ENCODE measurements at places on chromosomes 6 and 20.

GRCh38 chr20:21714297-21715192, 9.1 kb downstream of the PAX1 start:
- DNase-seq, result no peak

DNA sequence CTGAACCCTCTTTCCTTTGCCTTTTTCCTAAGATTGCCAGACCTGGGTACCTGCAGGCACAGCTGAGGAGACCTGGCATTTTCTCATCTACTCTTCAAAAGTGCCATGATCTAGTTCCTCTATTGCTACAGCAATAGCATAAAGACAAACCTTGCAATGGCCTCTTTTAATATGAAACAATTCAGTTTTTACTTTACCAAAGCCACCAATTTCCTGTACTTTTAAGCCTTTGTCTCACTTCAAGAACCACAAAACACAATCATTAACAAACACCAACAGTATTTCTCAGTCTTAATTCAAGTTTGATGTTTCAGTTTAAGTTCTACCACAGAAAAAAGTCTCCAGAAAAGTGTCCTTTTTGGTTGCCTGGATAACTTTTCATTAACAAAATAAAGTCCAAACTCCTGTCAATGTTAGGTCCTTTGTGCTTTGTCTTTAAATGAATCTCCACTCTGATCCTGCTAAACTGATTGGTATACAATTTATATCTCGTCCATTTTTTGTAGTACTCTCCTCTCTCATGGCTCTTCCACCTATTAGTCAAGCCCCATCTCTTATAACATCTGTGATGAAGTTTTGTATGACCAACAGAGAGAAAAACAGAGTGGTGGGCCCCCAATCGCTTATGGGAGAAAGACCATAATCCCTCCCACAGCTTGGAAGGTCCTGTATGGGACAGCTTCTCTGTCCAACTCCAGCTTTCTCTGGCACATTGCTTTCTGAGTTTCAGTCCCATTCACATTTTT, 50.5 kb upstream of the THEMIS start:
- no peak for DNase-seq

- no peak for DNase-seq
Observed at GRCh38 chr6:53906842-53907241, 112.0 kb downstream of the LRRC1 start.

- DNase-seq, result no peak
Observed at GRCh38 chr6:53440336-53440945, 91.7 kb upstream of the ELOVL5 start.

GRCh38 chr20:33431797-33432381, 11.7 kb downstream of the SNTA1 start:
- no peak for DNase-seq

DNA sequence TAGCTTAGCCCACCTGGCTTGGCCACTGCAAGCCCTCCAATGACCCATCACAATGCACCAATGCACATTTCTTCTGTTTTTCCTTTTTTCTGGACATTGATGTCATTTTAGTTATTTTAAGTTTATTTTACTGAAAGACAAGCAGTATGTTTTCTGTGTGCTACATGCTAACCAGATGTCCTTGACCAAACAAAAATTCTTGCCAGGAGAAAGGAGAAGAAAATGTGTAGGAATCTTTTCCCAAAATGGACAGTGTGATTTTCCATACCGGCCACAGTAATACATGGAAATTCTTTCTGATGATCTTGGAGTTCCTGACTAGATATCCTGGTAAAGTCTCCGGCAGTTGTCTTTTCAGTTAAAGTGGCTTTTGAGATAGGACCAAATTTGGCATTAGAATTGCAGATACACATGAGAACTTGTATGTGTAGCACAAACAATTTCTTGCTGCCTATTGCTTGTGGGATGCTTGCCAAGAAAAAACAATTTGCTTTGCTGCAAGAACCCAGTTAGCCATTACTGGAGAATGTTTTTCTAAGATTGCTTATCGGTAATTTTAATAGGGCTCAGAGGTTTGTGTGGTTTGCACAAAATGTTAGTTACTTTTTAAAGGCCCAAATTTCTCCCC, 696.5 kb upstream of the CITED2 start:
- DNase-seq, result no peak

DNA sequence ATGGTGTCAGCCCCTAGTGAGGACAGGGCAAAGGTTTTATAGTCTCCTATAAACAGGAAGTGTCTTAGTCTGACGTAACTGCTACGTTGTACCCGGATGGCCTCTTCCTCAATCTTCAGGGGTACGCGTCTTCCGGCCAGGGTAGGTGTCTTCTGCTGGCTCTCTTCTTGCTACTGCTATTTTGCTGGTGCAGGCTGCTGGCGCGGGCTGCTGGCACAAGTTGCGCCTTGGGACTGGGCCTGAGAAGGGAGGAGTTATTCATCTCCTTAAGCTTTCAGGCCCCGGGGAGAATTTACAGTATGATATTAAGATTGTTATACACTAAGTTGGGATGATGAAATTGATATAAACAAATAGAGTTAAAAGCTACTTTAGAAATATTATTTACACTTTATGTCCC, 74.4 kb downstream of the HDGFL1 start:
- DNase-seq, result no peak

GRCh38 chr6:67640484-67640883, 994.6 kb upstream of the ADGRB3 start:
- no peak for DNase-seq

DNA sequence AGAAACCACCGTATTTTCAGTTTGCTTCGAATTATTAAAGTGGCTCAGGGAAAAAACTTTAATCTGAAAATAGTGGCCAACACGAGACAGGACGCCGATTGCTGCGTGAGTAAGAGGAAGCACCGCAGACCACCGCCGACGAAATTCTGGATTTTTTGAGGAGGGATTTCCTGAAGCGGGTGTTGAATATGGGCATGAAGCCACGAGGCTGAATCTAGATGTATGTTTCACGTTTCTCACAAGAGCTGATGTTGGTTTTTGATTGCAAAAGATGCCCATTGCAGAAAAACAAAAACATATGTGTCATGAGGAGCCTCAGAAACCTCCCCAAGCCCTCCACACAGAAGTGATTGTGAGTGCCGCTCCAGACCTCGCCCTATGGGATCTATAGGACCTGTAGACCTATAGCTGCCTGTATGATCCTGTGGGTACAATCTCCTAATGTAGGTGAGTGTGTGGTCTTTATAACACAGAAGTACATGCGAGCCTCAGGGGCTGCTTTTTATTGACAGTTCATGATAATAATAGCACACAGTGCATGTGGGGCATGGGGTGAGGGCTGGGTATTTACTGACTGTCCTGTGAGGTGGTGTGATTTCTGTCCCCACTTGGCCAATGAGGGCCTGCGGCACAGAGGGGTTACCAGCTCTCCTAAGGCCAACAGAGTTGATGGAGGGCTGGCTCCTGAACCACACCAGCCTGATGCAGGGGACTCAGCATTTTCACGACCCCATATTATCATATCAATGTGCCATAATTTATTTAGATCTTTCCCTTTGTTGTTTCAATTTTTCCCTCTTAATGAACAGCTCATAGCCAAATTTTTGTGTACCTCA, 243.9 kb downstream of the DLL1 start:
- DNase-seq, result no peak

DNA sequence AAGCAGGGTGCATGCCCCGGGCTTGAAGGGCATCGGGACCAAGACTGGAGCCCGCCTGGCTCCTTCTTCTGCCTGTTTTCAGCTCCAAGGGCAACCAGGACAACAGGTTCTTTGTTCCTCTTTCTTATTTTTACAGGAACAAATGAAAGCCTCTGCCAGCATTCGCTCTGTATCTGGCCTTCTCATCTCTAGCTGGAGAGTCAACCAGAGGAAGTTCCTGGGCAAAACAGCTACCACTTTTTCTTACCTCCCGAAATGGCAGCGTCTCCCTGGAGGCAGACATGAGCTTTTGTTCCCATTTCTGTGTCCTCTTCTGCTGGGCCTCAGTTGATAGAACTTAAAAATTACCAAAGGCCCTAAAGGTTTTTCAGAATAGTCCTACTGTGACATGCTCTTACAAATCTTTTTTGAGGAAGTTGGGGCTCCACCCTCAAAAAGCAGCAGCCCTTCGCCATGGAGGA, 74.1 kb upstream of the NAA20 start:
- DNase-seq, result no peak

DNA sequence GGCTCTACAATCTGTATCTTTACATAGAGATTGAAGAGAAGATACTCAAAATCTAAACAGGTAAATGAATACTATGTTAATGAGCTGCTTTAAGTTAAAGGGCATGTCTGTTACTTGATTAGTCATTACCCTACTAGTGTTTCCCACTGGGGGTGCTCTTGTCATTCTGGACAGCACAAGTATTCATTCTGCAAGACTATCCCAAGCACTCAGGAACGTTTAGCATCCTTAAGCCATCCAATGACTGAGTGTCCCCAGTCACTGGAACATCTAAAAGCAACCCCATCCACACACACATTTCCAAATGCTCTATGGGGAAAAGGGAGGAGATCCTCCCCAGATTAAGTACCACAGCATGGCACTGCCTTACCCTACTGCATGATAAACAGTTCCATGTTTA, 25.7 kb downstream of the EZR start:
- DNase-seq, result no peak

- no peak for DNase-seq
Observed at GRCh38 chr6:29517728-29518440, 30.1 kb upstream of the MAS1L start.

GRCh38 chr20:46253391-46253790, 54.9 kb downstream of the CDH22 start:
- no peak for DNase-seq

- DNase-seq, result no peak
Observed at GRCh38 chr6:134099770-134100169, 47.3 kb upstream of the SLC2A12 start.

- no peak for DNase-seq
Observed at GRCh38 chr6:35034411-35035191, 106.5 kb downstream of the TCP11 start.

- DNase-seq, result no peak
Observed at GRCh38 chr6:13262302-13263230, 65.8 kb downstream of the TBC1D7 start.

DNA sequence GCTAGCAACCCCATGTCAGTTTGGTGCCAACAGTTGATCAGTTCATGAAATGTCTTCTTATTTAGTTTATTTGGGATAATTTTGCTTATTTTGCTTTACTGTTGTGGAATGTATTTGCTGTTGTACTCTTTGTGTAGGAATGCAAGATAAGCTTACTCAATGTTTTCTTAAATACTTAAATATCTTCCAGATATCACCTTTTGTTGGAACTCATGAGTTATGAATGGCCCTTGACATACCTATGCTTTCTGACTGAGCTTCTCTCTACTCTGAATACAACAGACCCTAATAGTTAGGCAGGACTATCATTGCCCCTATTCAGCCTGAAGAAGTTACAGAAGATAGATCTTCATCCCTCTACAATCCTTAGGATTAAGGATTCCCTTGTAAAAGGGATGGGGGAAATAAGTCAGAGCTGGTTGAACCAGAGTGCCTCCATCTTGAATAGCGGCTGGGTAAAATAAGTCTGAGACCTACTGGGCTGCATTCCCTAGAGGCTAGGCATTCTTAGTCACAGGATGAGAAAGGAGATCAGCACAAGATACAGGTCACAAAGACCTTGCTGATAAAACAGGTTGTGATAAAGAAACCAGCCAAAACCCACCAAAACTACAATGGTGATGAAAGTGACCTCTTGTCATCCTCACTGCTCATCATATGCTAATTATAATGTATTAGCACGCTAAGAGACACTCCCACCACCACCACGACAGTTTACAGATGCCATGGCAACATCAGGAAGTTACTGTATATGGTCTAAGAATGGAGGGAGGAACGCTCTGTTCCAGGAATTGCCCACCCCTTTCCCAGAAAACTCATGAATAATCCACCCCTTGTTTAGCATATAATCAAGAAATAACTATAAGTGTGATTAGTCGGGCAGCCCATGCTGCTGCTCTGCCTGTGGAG, 196.9 kb downstream of the AKAP7 start:
- DNase-seq, result no peak

GRCh38 chr20:54346276-54346675, 129.1 kb upstream of the DOK5 start:
- DNase-seq, result no peak

- no peak for DNase-seq
Observed at GRCh38 chr6:126967296-126968005, 151.0 kb upstream of the RSPO3 start.

GRCh38 chr20:47209982-47210381, 146.5 kb downstream of the ZMYND8 start:
- DNase-seq, result no peak

DNA sequence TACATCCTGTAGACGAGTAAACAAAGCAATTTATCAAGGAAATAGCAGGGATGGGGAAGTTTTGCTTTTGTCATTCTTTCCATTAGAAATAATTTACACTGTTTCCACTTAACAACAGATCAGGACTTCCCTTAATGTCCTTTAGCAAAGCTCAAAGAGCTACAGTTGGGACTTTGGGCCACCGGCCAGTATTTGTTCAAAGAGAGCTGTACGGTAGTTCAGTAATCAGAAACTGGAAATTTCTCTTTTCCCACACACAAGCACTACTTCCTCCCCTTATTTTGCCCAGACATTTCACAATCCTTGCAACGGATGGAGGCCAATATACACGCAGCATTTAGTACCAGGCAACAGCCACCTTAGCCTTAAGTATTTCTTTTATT, 12.1 kb upstream of the HINT3 start:
- DNase-seq, result no peak

- no peak for DNase-seq
Observed at GRCh38 chr6:151719070-151719469, 88.4 kb upstream of the ESR1 start.

- no peak for DNase-seq
Observed at GRCh38 chr6:143111443-143111842, 50.8 kb downstream of the AIG1 start.

GRCh38 chr6:19613678-19614077, 223.5 kb upstream of the ID4 start:
- no peak for DNase-seq

DNA sequence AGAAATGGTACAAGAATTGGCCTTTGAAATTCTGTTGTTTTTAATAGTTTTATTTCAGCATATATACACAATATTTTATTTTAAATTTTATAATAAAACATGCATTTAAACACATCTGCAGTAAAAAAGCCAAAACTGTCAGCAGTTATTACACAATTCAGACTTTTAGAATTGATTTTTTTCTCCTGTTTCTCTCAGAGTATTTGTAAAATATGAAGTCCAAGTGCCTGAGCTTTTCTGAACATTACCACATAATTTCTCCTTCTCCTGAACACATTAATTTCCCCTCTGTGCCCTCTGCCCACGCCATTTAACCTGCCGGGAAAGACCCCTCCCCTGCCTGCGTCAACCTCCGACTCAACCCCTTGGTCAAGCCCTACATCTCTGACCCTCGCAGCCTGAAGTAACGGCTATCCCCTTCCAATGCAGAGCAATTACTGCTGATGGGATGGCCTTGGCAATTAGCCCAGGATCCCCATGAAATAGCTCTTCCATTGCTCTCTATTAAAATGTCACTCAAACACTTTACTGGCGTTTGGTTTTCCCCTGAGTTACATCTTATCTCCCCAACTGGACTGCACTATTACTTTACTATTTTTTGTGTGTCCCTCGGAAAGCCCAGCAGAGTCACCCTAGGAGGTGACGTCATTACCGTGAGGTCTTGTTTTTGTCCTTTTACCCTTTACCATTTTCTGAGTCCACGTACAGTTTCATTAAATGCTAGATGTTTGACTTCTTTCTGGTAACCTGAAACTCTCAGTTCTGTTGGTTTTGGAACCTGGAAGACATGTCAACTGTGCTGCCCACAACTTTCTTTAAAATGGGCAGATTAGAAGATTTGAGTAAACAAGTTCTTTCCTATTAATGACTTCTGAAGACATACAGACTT, 146.7 kb upstream of the TAB2 start:
- DNase-seq, result no peak

GRCh38 chr20:25860531-25861150, 164.0 kb upstream of the ZNF337 start:
- no peak for DNase-seq

GRCh38 chr6:2853769-2854395, 12.2 kb upstream of the SERPINB1 start:
- peak; percentile 67 for DNase-seq
